Activated CD4-positive, alpha-beta T cell treated with anti-CD3 and anti-CD28 coated beads for 36 hours (primary cell): ENCODE measurements at places on chromosomes 16 and 17.

GRCh38 chr17:78040440-78041385 lies 82.2 kb downstream of the TNRC6C start:
- peak; percentile 53 for DNase-seq

DNA sequence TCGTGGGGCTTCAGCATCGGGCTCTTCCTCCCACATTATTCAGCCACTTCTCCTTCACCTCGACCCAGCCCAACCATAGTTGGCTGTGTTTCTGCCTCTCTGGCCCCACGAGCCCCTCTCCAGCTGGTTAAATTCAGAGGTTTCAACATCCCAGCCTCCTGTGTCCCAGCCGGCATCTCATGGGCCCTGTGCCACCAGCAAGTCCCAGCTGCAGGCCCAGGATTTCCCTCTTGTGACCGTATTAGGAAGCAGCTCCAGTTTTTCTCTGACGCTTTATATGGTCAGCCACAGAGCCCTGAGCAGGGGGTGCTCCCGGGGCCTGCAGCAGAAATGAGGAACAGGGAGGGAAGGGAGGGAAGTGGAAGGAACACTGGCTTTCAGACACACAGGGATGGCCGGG lies 27.4 kb downstream of the MYH11 start:
- DNase-seq, result no peak

DNA sequence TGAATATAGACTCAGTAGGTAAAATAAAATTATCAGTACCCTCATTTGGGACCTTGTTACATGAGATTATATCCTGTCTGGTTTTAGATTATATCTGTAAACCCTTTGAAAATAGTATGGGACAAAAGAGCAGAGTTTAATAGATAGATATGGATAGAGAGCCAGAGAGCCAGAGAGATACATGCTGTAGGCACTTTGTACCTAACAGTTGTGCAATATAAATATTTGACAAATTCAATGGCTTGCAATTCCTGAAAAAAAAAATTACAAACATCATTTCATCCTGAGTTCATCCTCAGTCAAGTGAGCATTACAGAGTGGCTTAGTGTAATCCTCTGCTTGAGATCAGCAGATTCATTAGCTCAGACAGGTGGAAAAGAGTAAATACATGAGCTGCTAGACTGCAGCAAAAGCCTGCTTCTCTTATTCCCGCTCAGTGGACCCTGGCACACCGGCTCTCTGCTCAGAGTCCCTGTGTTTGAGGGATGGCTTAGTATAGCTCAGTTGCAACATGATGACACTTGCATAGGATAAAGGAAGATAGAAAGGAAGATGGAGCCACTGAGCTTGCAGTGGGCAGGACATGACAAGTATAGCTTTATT lies 931.6 kb upstream of the GOT2 start:
- DNase-seq, result no peak

DNA sequence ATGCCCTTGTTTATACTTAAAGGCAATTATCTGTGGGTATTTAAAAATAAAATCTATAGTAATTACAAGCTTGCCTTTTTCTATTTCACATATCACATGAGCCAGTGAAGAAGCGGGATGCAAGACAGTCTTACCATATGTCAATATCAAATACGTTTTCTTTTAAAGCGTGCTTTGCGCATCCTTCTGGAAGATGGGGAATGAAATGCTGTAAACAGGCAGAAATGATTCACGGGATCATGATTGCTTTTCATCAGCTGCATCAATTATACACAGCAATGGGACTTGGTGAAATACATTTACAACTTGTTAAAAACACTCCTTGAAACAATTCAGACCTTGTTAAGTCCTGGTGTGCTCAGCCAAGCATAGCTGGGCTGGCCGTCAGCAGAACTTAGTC lies 72.5 kb downstream of the WSCD1 start:
- no peak for DNase-seq

DNA sequence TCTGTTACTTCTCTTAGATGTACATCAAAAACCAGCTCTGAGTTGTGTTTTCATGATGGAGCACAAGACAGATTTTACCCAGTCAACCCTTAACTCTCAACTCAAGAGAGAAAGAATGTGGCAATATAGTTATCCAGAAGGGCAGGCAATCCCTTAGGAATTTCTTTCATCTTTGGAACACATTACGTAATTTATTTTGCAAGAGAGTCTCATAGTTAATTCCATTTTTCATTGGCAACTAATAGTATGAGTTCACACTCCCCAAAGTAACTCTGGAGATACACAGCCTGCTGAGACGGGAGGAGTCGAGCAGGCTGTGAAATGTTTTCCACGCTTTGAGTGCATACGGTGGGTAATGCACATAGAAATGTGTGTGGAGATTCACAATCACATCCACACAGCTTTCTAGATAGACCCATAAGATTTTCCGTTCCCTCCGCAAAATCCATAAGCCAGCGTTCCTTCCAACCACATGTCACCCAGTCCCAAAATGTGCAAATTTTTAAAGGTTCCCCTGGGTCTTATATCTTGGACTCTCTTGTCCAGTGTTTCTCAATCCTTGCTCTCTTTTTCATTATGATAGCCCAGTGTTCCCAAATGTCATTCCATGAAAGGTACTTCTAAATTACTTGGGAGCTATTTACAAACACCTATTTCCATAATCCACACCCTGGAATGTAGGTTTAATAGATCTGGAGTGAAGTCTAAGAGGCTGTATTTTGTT lies 8.4 kb upstream of the CDRT4 start:
- DNase-seq, result no peak

- no peak for DNase-seq
These were observed 4.9 kb upstream of the TRIM37 start for GRCh38 chr17:59111539-59111938.

DNA sequence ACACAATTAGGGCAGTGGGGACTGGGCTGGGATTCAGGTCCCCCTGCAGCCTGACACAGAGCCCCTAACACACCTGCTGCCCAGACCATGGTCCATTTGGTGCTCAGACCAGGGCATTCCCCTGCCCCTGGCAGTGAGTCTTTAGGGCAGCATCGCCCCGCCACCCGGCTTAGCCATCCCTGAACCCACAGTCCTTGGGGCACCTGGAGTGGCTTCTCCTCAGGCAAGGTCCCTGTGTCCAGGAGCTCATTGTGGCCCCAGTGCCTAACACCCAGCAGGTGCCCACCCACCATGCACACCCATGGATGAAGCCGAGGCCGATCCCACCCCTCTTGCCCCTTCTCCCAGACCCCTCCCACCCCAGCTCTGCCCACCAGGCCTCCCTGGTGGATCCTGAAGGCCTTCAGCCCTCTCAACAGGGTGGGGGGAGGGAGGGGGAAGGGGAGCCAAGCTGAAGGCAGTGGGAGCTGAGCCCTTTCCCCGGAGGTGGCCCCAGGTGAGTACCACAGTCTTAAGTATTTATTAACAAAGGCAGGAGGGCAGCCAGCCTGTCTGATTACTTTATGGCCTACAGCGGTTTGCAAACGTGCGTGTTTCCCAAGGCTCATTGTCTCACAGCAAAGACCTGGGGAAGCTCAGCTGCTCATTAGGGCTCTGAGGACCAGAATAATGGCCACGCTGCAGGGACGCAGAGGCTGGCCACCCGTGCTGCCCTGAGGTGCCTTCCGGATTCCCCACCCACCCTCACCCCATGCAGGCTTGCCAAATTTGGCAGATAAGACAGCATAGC lies 38.5 kb downstream of the RBFOX3 start:
- DNase-seq, result no peak

- DNase-seq, result no peak
These were observed 1.9 kb downstream of the CAVIN1 start for GRCh38 chr17:42421136-42421506.

- no peak for DNase-seq
These were observed 445.6 kb upstream of the CA10 start for GRCh38 chr17:52604105-52604504.

DNA sequence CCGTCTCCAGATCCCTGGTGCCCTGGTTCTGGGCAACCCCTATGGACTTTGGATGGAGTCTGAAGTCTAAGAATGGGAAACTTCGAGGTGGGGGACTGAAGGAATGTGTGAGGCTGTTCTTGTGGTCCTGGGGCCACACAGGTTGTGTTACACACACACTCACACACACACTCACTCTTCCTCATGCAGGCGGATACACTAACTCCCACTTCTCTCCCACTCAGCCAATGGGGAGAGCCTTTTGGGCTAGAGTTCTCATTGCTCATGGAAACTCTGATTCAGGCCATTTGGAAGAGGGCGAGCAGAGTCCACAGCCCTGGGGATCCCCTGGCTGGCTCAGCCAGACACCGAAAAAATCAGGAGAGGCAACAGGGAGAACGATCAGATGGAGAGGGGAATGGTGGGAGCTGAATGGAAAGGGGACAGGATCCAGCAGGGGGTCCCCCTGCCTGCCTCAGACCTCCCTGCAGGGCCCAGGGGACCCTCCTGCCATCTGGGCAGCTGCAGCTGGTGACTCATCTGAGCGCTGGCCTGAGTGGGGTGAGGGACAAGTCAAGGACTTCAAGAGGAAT lies 9.1 kb downstream of the IGFBP4 start:
- peak; percentile 54 for DNase-seq

- no peak for DNase-seq
These were observed 194.3 kb downstream of the HS3ST3A1 start for GRCh38 chr17:13407381-13407780.

DNA sequence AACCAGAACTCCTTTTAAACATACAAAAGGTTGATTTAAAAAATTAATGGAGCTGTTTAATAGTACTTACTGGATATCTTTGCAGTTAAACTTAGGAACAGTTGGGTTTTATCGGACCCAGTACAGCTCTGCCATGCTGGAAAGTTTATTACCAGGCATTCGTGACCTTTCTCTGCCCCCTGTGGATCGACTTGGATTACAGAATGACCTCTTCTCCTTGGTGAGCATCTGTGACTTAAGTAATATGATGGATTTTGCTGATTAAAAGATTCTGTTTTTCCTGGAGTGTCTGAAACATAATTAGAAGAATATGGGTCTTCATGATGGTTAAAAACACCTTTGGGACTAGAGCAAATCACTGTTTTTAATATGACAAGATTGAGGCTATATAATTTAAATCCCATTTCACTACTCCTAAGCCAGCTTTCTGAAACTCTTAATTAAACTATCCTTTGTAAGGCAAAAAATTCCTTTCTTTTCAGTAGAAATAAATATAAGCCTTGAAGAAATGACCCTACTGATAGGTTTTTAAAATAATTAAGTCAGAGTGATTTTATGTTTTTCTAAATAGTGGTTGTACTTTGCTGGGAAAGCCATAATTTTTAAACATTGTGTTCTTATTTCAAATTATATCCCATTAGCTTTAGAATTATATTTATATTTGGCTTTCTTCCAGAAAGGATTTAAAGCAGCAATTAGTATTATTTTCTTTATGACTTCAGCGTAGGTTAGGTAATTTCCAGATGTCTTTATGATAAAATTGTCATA lies 45.7 kb upstream of the KPNB1 start:
- no peak for DNase-seq

- no peak for DNase-seq
These were observed 99.3 kb upstream of the SOX9 start for GRCh38 chr17:72021417-72022041.

DNA sequence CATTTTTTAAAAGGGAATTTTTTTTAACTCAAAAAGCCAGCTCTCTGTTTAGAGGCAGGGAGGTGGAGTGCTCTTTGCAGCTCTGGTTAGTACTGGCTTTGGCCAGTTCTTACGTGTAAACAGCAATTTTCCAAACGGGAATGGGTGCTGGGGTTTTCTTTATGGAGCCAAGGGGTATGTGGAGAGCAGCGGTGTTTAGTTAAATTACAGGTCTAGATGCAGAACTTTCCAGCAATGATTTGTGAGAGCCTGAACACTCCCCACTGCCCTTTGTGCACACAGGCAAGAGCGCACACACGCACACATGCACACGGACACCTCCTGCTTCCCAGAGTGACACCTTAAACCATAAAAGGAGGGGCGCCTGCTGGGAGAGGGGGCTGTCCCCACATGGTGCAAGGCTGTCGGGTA lies 140.2 kb downstream of the MSI2 start:
- no peak for DNase-seq

- no peak for DNase-seq
These were observed 894 bp downstream of the RNF227 start for GRCh38 chr17:7915179-7915610.

DNA sequence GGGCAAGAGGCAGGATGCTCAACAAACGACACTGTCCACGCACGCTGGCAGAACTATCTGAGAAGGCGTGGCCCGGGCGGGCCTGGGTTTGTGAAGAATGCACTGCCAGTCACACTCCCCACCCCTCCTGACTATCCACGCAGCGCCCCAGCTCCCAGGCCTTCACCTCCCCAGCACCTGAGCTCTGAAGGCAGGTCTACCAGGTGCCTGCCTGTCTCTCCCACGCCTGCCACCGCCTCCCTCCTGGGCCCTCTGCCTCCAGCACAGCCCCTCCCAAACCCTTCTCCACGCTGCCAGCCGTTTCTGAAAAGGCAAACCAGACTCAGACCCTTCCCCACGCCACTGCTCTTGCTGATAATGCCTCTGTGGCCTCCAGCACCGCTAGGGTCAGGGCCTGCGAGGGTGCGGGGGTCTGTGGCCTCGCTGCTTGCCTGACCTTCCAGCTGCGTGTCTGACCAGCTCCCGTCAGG lies 11.6 kb downstream of the MYBBP1A start:
- no peak for DNase-seq

- peak; percentile 36 for DNase-seq
These were observed 44.2 kb downstream of the MARF1 start for GRCh38 chr16:15598648-15599190.

- DNase-seq, result peak; percentile 86
These were observed 21.5 kb downstream of the GPR179 start for GRCh38 chr17:38322156-38322779.

GRCh38 chr16:16101585-16101984 lies 121.7 kb downstream of the ABCC6 start:
- DNase-seq, result no peak

DNA sequence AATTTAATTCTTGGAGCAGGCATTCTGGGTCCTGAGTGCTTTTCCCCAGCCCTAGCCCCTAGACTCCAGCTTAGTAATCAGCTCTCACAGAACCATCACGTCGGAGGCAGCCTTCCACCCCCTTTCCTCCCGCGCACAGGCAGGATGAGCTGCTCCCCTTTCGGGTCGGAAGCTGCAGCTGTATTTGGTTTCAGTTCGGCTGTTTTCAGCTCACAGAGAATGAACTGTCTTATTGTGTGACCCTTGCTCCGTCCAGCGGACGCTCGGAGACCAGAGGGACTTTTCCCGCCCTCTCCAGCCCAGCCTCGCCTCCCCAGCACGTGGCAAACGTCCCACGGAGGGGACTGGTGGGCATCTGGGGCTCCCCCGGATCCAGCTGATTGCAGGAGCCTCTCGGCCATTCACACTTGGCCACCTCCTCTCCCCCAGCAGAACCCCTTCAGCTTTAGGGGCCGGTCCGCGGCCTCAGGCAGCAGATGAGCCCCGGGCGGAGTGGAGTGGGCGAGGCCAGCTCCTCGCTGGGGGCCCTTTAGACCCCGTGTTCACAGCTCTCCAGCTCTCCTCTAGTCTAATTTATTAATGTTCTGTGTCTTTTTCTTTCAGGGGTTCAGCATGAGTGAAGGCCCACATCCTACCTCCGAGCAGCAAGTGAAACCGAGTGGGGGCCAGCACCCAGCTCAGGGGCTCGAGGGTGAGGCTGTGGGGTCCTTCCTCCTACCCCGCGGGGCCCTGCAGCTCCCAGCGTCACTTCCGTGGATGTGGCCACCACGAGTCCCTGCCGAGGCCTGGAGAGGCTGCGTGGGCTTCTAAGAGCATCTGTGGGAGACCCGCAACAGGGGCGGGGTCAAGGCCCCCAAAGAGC lies 863 bp upstream of the UTS2R start:
- DNase-seq, result peak; percentile 59

GRCh38 chr16:47967374-47967773 lies 188.4 kb downstream of the ABCC12 start:
- DNase-seq, result no peak

- DNase-seq, result no peak
These were observed 130.1 kb upstream of the ADAMTS18 start for GRCh38 chr16:77564791-77565390.
